ENCODE measurements at places on chromosomes 4 and X. TPM values are rescaled to one million over a fixed set of nuclear protein-coding genes. Genes with fewer than 3 reads are reported as not detected.

NPY1R gene
- 0.39 TPM for total RNA-seq

L1CAM gene
- 14.8 TPM for total RNA-seq

GRCh38 chrX:110248578-110248977, 69.3 kb downstream of the AMMECR1 start:
- H3K4me3 ChIP-seq, result no peak overlapping the region
- H3K27me3 ChIP-seq, result no peaks in the 10 kb centered on the region
- H3K4me1 ChIP-seq, result no peaks in the 10 kb centered on the region
- no peak for DNase-seq

DNA sequence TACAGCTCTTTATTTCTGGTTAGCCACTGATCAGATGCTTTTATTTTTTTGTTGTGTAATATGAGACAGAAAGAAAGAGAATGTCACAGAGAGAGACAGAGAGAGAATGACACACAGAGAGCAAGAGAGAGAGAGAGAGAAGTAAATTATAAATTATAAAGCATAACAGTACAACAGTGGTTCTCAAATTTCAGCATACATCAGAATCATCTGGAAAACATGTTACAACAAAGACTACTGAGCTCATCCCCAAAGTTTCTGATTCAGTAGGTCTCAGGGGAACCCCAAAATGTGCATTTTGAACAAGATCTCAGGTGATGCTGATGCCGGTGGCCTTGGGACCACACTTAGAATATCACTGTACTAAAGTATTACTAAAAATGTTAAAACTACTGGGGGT, 245.8 kb upstream of the DIAPH2 start:
- no peak for DNase-seq
- H3K36me3 ChIP-seq, result no peaks in the 10 kb centered on the region
- no peaks in the 10 kb centered on the region for H3K4me1 ChIP-seq
- no peak overlapping the region for H3K27ac ChIP-seq
- no peak overlapping the region for H3K4me3 ChIP-seq
- H3K27me3 ChIP-seq, result no peaks in the 10 kb centered on the region

PARM1 gene
- total RNA-seq, result 11.7 TPM

- H3K4me3 ChIP-seq, result no peak overlapping the region
- H3K36me3 ChIP-seq, result no peaks in the 10 kb centered on the region
- H3K27ac ChIP-seq, result no peak overlapping the region
- no peak for DNase-seq
- no peaks in the 10 kb centered on the region for H3K4me1 ChIP-seq
These were observed 54.0 kb upstream of the NKAP start for GRCh38 chrX:119997570-119997969.

LINC00632 gene
- 0.15 TPM for total RNA-seq

All from HCT116 (cell line).